Chondrocyte (in vitro differentiated cells): ENCODE measurements at places on chromosomes 3 and 15.

DNA sequence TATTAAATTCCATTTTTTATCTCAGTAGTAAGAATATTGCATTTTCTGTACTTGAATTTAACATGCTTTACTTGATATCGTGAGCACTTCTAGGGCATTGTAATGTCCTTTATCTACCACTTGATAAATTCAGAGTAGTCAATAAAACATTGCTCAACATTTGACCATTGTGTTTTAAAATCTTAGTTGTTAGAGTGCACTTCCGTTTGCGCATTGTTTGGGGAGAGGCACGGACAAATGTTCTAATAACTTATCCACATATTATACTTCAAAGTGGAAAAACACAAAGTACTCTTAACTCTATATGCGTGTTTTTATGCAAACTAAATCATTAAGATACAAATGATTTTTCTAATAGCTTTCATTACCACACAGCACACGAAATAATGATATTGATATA is 419 bp downstream of the FAM227B start:
- no peak for DNase-seq

GRCh38 chr3:28836199-28836598 is 444.7 kb upstream of the RBMS3 start:
- DNase-seq, result no peak

GRCh38 chr3:113247675-113248458 is 36.5 kb downstream of the BOC start:
- no peak for DNase-seq

DNA sequence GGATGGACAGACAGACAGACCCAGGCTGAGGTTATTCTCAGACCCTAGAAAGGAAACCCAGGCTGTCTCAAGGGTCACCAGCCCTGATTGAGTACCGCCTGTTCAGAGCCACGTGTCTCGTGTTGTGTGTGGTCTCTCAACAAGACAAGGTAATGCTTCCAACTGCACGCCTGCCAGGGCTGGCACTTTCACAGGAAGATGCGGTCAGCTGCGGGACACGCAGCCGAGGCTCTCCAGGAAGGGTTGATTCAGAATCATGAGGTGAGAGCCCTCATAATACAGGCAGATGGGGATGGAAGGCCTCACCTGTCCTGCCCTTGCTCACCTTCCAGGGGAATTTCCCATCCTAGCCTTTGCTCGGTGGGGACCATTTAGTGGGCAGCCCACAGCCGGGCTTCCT is 81.4 kb downstream of the TOP2B start:
- DNase-seq, result no peak

GRCh38 chr15:101059381-101060341 is 140.5 kb downstream of the LRRK1 start:
- no peak for DNase-seq

DNA sequence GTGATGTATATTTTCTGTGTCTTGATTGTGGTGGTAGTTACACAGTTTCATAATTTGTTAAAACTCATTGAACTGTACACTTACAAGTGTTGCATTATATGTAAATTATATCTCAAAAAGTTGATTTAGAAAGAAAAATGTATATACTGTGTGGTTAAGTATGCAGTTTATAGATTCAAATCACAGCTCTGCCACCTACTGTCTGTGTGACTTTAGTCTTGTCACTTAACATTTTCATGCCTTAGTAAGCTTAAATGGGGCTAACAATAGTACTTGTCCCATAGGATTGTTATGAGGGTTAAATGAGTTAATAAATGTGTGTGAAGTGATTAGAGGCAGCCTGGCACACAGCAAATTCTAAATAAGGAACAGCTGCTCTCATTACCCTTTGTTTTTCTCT is 120.9 kb upstream of the P2RY1 start:
- DNase-seq, result no peak

DNA sequence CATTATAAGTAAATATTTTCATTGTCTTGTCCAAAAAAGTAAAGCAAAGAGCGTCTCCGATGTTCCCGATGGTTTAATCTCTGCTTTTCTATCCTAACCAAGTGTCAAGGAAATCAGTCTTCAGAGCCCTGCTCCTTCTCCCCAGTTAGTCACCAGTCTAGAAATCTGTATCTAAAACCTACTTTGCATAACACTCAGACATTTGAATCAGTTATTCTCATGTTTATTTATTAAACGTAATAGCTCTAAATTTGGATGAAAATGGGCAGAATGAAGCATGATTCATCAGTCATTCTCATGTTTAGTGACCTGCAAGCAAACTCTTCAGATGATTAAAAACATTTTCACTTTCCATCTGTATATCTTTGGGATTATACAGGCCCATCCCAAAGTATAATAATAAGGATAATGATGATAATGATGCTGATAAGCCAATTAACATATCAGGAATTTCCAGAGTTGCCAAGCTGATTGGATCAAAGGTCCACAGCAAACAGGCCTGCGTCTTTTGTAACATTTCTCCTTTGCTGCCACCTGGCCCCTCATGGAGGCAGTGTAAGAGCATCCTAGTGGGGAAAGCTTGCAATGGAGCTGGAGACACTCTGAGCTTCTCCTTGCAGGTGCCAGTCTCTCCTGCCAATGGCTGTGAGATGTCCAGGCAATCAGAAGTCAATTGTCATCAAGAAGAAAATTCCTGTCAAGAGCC is 273.9 kb downstream of the IGSF11 start:
- no peak for DNase-seq

- no peak for DNase-seq
These were observed 48.7 kb downstream of the NAALADL2 start for GRCh38 chr3:174907628-174908407.

- no peak for DNase-seq
These were observed 8.0 kb upstream of the GSK3B start for GRCh38 chr3:120102232-120102631.

- DNase-seq, result no peak
These were observed 72.9 kb downstream of the LRRC28 start for GRCh38 chr15:99324082-99324620.

DNA sequence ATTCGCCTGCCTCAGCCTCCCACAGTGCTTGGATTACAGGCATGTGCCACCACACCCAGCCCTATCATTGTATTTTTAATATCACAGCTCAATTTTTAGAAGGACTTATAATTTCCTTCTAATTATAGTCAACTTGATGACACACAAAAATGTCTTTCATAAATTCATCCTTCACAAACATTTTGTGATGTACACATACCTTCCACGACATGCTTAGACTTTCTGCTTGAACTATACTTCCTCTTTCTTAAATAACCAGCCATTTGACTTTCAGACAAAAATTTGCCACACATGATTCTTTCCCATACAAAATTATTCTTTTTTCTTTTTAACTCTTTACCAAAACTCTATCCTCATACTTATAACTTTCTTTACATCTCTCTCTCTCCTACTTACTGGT is 48.4 kb upstream of the CCK start:
- DNase-seq, result no peak

- no peak for DNase-seq
These were observed 3.1 kb downstream of the MYO1E start for GRCh38 chr15:59369597-59369996.

- DNase-seq, result no peak
These were observed 438.1 kb upstream of the ARPP21 start for GRCh38 chr3:35201211-35201610.

DNA sequence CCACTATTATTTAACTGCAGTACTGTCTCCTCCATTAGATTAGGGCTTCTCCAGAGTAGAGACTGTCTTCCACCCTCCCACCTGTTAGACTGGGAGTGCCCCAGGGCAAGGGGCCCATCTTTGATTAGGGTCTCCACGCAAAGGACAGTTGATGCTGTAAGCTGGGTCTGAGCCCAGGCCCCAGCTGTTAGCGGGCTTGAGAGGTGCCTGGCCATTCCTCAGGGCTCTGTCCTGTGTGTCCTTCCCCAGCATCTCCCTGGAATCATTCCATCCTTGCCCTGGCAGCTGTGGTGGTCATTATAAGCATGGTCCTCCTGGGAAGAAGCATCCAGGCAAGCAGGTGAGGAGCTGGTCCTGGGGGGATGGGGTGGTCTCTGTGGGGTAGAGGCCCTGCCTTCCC is 6.1 kb downstream of the SLC51B start:
- no peak for DNase-seq

- no peak for DNase-seq
These were observed 103.7 kb downstream of the RPL22L1 start for GRCh38 chr3:170766253-170766652.

GRCh38 chr3:72839057-72839456 is 9.2 kb downstream of the SHQ1 start:
- DNase-seq, result no peak

GRCh38 chr3:2517500-2518172 is 419.0 kb downstream of the CNTN4 start:
- DNase-seq, result no peak

GRCh38 chr3:100437721-100438622 is 36.6 kb downstream of the LNP1 start:
- no peak for DNase-seq

GRCh38 chr3:49869525-49870126 is at the start of gene CAMKV:
TSS of gene CAMKV (minus strand) at chr3:49869906. CDS start at chr3:49862388, 7,518 bp downstream.
- DNase-seq, result no peak

- DNase-seq, result no peak
These were observed 51.2 kb downstream of the MCTP2 start for GRCh38 chr15:94282269-94283250.

DNA sequence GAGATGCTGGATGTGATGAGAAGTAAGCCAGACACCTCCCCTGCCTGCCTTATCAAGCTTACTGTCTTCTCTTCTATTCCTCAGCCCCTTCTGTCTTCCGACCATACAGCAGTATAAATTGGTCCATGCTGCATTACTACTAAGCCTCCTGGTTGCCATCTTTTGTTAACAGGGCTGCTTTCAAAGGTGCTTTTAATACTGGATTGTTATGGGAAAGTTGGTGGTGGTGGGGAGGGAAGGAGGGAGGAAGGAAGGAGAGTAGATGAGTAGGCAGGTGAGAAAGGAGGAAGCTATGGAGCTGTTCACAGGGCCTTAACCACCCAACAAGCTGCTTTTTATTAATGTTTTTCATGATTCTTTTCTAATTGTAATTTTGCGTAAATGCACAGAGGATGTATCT is 114.9 kb downstream of the SLC25A26 start:
- DNase-seq, result no peak

GRCh38 chr3:8255725-8256124 is 245.9 kb upstream of the LMCD1 start:
- DNase-seq, result no peak

- no peak for DNase-seq
These were observed 45.4 kb downstream of the MAGEF1 start for GRCh38 chr3:184666442-184666841.

DNA sequence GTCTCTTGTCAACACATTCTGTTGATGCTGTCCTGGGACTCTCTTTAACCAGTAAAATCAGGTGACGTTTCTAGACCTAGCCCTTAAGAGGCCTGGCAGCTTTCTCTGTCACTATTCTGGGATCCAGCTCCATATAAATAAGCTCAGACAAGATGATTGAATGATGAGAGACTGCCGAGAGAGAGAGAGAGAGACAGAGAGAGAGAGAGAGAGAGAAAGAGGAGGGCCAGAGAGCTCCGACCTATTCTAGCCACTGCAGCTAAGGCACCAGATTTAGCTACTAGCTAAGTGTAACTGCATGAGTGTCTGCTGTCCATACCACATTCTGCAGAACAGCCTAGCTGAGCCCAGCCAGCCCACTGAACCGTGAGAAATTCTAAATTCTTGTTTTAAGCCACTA is 36.1 kb upstream of the CTXND1 start:
- no peak for DNase-seq

- no peak for DNase-seq
These were observed 23.1 kb downstream of the SLC24A5 start for GRCh38 chr15:48143856-48144255.

DNA sequence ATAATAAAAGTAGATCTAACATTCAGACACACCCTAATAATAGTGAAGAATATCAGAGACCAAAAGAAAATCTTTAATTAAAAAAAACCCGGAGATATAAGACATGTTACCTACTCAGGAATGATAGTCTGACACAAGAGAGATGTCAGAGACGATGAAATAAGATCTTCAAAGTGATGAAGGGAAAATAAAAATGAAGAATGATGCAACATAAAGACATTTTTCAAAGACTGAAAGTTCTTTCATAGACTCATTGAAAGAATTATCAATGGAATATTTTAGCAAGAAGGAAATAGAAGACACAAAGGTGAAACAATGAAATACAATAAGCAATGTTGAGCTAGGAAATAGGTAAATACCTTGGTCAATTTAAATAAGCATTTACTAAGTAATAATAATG is 19.6 kb downstream of the HCLS1 start:
- DNase-seq, result no peak

DNA sequence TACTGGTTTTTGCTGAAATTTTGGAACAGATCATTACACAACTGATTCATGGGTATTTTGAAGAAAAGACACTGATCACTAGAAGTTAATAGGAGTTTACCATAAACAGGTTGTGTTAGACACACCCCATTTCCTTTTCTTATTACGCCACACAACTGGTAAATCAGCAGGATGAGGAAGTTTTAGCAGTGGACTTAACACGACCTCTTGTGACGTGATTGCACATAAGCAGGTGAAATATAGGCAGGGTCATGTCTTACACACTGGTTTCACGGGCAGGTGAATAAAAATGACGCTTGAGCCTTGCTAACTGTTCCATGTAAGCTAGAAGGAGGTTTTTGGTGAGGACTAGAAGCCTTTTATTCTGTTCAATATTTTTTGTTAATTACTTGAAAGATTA is 27.1 kb upstream of the TPRG1 start:
- no peak for DNase-seq

- DNase-seq, result no peak
These were observed 335.6 kb downstream of the TUSC7 start for GRCh38 chr3:117045143-117045542.

DNA sequence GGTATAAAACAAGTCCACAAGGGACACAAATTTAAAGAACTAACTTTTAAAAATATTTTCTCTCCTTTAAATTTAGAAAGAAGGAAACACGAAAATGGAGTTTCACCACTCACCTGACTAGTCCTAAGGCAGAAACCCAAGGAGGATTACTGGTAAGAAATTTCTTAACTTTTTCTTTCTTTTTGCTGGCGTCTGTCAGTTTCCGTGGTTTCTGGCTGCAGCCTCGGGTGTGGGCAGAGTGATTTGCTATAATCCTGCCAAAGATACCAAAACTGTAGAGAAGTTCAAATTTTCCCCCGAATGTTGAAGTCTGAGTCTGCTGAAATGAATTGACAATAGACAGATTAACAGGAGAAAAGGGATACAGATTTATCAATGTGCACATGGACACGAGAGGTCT is 843.6 kb upstream of the ALCAM start:
- no peak for DNase-seq

- no peak for DNase-seq
These were observed 5.2 kb downstream of the ITIH1 start for GRCh38 chr3:52782412-52783210.
